ENCODE measurements at places on chromosomes 2 and 18.

DNA sequence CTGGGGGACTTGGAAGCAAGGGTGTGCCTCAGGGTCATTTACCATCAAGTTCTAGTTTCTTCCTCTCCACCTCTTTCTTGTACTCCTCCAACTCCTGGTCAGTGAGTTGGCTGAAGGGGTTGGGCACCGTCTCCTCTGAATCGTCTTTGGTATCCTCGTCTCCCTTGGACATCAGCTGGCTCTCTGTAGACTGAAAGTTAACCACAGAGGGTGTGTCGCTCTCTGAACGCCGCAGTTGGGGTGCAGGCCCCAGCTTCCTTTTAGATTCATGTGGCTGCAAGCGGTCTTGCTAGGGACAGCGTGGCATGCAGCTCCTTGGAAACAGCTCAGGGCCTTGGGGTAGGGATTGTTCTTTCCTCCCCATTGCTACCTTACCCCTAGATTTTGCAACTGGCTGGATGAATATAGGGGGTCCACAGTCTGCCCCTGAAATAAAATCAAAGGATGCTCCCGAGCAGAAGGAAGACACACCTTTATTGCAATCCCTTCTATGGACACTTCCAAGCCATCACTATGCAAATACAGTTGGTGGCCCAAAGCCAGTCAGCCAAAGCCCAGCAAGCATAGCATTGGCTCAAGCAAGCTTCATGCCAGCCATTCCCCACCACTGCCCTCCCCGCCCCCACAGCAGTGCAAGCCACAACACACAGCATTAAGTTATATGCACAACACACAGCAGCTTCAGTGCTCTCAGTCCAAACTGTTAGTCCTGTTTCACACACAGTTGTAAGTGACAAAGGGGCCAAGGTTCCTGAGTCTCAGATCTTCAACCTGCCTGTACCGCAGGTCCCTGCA lies 93.2 kb downstream of the ADD2 start:
- no peak for DNase-seq

DNA sequence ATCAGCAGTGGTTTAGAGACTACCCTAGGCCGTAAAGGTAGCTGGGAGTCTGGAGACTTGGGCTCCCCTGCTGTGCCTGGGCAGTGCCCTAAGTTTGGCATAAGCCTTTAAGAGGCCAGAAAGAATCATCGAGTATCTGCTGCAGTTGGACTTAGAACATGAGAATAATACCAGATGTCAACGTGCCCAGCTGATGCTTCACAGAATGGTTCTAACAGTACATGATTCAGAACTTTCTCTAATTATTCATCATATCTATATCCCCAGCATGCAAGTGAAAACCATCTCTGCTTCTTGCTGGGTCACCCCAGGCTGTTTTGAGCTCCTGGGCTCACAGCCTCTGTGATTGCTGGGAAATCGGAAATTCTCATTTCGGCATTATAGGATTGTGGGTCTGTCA lies 118.1 kb downstream of the NCK2 start:
- DNase-seq: no peak

- DNase-seq: no peak
These were observed 45.1 kb downstream of the SMC6 start for GRCh38 chr2:17708501-17708900.

DNA sequence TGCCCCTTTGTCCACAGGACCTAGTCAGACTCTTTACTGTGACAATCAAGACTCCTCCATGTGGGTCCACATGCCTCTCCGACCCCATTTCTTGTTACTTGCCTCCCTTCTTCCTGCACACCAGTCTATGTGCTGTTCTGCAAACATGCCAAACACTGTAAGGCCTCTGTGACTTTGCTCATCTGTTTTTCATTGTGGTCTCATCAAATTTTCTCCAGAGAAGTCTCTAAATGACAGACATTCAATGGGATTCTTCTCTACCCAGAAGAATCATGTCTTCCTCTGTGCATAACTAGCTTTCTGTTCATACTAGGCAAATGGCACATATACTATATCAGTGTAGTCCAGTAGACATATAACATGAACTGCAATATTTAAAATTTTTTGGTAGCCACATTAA lies 43.0 kb upstream of the KCNE4 start:
- DNase-seq: no peak

DNA sequence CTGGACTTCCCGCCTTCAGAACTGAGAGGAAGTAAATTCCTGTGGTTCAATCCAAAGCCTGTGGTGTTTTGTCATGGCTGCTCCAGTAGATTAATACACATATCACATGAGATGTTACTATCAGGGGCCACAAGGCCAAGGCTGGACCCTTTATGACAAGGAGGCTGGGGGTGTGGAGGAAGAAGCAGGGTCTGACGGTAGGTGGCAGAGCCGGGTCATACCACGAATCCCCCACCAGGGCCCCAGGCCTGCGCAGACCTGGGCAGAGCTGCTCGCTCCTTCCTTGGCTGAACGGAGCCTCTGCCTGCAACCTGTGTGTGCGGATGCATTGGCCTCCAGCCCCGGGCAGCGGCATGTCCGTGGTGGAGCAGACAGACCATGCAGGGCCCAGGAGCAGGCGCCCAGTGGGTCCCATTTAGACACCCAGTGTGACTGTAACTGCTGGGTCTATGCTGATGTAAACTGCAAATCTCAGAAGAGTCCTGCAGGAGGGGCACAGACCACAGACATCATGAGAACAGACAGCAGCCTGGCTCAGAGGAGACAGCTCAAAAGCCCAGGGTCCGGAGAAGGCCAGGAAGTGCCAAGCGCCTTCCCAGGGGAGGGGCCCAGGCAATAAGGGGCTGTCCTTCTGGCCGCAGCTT lies 155.2 kb downstream of the PXDN start:
- no peak for DNase-seq

GRCh38 chr2:22126106-22126505 lies 1002.3 kb downstream of the TDRD15 start:
- DNase-seq: no peak

DNA sequence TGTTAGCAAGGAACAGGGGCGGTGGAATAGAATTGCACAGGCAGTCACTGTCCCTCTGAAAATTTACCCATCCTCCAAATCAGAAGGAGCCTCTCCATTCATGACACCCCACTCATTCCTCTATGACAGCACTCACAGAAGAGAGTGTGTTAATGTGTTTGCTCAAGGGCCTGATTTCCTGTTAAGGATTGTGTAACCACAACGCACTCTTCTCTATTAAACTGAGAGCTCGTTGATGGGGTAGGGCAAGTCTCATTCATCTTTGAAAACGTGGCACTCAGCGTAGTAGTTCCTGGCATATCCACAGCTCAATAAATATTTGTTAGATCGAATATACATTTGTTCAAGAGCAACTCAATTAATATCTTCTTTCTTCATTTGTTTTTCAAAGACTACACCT lies 106.4 kb downstream of the VAPA start:
- DNase-seq: no peak

GRCh38 chr2:128606837-128607236 lies 288.2 kb upstream of the HS6ST1 start:
- DNase-seq: no peak

- DNase-seq: no peak
These were observed 16.2 kb upstream of the GLI2 start for GRCh38 chr2:120719491-120719890.

- DNase-seq: no peak
These were observed 28.1 kb downstream of the MRPL33 start for GRCh38 chr2:27799646-27800010.

- DNase-seq: no peak
These were observed 122.0 kb downstream of the SPP2 start for GRCh38 chr2:234172532-234172931.

- no peak for DNase-seq
These were observed 63.5 kb downstream of the CDH2 start for GRCh38 chr18:28113271-28114029.

DNA sequence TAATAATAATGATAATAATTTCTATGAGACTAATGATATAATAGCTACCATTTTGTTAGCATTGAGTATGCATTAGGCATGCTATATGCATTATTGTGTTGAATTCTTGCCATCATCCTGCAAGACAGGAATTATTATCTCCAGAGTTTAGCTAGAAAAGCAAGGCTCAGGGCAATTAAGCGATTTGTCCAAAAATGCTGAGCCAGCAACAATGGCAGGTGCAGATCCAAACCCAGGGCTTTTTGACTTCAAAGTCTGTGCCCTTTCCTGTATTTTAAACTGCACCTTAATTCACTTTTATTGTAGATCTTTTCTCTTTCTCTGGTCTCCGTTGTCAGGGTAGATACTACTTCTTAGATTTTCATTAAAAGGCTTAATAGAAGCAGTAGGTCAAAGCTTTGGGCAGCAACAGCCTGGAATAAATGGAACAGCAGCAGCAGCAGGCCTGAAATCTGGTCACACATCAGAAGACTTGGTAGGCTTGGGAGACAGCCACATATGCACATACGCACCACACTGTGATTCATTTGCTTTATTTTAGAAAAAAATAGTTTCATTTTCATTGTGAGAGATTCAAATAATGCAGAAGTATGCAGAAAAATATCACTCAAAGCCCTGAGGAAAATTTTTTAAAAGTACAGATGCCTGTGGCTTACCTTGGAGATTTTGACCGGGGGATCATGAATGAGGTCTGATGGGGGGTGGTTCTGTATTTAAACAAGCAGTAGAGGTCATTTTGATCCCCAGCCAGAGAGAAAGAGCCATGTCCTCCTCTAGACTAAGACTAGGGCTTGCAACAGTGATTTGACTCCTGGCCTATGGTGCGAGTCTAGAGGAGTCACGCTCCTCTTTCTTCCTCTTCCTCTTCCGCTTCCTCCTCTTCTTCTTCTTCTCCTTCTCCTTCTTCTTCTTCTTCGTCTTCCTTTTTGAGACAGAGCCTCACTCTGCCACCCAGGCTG lies 455.7 kb downstream of the TSN start:
- DNase-seq: no peak

DNA sequence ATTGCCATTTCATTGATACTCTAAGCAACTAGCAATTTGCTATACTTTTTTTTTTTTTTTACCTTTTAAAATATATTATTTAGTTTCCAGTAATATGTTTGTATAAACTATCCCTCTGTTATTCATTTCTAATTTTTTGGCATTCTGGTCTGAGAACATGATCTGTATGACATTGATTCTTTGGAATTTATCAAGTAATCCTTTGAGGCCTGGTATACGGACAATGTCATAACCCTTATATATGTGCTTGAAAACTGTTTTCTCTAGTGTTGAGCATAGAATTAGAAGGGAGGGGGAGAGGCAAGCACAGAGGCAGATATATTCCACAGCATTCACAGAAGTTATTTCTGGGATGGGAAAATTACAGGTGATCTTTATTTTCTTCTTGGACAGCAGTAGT lies 48.2 kb upstream of the POLE4 start:
- DNase-seq: no peak

- no peak for DNase-seq
These were observed 135.0 kb upstream of the ARL4C start for GRCh38 chr2:234631646-234632514.

- no peak for DNase-seq
These were observed 201.8 kb downstream of the GBX2 start for GRCh38 chr2:235966396-235966795.

- DNase-seq: no peak
These were observed 59.6 kb downstream of the STPG4 start for GRCh38 chr2:47095349-47096020.

DNA sequence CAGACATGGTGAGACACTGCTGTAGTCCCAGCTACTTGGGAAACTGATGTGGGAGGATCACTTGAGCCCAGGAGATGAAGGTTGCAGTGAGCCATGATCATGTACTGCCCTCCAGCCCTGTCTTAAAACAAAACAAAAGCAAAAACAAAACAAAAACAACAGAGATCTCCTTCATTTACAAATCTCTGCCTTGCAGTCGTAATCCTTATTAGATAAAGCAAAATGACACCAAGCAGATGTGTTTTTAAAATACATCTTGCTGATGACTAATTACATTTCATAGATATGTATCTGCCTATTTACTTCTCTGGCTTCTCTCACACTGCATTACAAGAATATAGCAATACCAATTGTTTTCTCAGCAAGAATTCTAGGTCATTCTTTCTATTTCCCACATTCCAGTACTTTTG lies 22.8 kb downstream of the NFE2L2 start:
- DNase-seq: no peak

GRCh38 chr18:21085579-21086166 lies 25.9 kb downstream of the ROCK1 start:
- no peak for DNase-seq

DNA sequence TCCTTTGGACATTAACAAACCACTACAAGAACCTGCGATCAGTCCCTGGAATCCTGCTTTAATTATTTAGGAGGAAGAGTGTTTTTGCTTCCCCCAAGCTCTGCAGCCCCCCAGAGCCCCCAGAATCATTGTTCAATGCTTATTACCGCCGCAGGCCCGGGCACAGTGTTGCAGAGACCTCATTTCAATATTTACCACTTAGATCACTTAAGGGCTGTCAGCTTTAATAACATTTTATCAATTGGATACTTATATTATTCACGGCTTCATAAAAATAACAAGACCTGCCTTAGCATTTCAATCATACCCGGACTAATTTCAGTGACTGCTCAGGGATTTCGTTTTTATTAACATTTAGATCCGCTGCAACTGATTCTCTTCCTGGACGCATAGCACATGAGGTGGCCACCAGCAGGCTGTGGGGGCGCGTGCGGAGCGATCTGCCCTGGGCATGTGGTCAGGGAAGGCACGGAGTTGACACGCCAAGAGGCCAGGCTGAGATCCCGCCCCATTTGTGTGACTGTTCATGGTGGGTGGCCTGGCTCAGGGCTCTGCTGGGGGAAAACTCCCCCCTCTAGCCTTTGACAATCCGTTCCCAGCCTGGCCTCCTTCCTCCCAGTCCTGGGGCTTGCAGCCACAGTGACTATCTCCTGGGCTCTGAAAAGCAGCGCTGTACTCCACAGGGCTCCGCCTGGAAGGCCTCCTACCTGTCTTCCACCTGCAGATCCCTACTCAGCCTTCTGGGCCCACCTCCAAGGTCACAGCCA lies 267.6 kb downstream of the SRBD1 start:
- DNase-seq: no peak

GRCh38 chr2:157307021-157307420 lies 18.6 kb downstream of the ERMN start:
- no peak for DNase-seq

DNA sequence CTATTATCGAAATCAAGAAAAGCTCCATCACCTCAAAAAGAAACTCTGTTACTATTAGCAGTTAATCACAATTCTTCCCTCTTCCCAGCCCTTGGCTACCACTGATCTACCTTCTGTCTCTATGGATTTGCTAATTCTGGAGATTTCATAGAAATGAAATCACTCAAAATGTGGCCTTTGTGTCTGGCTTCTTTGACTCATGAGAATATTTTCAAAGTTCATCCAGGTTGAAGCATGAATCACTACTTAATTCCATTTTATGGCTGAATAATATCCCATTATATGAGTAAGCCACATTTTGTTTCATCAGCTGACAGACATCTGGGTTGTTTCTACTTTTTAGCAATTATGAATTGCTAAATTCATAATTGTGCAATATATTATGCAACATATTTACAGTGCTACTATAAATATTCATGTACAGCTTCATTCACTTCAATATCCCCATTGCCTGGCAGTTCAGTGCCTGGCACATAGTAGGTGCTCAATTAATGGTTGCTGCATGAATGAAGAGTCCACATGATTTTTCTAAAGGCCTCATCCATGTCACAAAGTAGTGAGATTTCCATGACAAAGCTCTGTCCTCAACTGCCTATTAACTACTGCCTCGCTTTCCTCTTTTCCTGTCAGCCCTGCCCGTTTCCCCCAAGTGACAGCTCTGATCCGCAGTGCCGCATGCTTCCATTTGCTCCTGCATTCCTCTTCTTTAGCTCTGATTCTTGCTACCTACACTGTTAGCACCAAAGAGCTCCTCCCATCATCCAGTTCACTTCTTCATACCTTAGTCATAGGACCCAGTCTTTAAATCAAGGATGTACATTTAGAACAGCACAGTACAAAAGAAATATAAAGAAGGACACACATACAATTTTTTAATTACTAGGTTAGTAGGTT lies 32.8 kb downstream of the CCDC93 start:
- DNase-seq: no peak
